ENCODE measurements at places on chromosomes 7 and 10.

DNA sequence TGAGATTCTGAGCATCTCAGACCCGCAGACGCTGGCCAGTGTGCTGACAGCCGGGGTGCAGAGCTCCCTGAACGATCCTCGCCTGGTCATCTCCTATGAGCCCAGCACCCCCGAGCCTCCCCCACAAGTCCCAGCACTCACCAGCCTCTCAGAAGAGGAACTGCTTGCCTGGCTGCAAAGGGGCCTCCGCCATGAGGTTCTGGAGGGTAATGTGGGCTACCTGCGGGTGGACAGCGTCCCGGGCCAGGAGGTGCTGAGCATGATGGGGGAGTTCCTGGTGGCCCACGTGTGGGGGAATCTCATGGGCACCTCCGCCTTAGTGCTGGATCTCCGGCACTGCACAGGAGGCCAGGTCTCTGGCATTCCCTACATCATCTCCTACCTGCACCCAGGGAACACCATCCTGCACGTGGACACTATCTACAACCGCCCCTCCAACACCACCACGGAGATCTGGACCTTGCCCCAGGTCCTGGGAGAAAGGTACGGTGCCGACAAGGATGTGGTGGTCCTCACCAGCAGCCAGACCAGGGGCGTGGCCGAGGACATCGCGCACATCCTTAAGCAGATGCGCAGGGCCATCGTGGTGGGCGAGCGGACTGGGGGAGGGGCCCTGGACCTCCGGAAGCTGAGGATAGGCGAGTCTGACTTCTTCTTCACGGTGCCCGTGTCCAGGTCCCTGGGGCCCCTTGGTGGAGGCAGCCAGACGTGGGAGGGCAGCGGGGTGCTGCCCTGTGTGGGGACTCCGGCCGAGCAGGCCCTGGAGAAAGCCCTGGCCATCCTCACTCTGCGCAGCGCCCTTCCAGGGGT, 703 bp downstream of the RBP3 start:
- no peak for DNase-seq

DNA sequence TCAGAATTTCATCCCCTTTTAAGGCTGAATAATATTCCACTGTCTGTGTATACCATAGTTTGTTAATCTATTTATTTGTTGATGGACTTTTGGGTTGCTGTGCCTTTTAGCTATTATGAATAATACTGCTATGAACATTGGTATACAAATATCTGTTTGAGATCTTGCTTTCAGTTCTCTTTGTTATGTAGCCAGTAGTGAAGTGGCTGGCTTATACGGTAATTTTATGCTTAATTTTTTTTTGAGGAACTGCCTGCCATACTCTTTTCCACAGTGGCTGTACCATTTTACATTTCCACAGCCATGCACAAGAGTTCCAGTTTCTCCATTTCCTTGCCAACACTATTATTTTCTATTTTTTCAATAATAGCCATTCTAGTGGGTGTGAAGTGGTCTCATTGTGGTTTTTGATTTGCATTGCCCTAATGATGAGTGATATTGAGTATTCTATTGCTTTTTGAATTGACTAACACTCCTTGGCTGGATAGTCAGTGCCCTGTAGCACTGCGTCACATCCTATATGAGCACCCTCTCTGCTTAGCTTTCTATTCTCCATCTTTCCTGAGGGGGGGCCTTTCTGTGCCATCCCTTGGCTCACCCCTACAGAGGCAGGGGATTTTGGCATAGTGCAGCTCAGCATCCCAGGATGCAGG, 29.4 kb upstream of the RAPGEF5 start:
- no peak for DNase-seq

- DNase-seq = no peak
Observed at GRCh38 chr10:80684259-80684658, 146.6 kb downstream of the SH2D4B start.

GRCh38 chr10:75018251-75018650, 93.2 kb upstream of the SAMD8 start:
- no peak for DNase-seq

DNA sequence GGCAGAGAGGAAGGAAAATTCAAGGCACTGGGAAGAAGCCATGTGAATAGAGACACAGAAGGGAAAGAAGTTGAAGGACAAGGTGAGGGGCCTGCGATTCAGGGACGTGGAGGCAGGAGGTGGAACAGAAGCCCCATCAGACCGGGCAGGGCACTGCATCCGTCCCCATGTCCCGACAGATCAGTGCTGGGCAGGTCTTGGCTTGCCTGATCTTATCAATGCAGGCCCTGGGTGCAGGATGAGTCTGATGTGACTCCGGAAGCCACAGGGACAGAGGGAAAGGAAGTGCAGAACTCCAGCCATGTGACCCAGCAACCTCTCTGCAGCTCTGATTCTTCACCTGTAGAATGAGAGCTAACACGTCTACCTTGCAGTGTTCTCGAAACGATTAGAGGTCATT, 136.2 kb upstream of the CTBP2 start:
- DNase-seq = no peak

- DNase-seq = no peak
Observed at GRCh38 chr10:42781893-42782445, 626 bp upstream of the BMS1 start.

- DNase-seq = no peak
Observed at GRCh38 chr10:63692220-63692896, 171.2 kb downstream of the REEP3 start.

DNA sequence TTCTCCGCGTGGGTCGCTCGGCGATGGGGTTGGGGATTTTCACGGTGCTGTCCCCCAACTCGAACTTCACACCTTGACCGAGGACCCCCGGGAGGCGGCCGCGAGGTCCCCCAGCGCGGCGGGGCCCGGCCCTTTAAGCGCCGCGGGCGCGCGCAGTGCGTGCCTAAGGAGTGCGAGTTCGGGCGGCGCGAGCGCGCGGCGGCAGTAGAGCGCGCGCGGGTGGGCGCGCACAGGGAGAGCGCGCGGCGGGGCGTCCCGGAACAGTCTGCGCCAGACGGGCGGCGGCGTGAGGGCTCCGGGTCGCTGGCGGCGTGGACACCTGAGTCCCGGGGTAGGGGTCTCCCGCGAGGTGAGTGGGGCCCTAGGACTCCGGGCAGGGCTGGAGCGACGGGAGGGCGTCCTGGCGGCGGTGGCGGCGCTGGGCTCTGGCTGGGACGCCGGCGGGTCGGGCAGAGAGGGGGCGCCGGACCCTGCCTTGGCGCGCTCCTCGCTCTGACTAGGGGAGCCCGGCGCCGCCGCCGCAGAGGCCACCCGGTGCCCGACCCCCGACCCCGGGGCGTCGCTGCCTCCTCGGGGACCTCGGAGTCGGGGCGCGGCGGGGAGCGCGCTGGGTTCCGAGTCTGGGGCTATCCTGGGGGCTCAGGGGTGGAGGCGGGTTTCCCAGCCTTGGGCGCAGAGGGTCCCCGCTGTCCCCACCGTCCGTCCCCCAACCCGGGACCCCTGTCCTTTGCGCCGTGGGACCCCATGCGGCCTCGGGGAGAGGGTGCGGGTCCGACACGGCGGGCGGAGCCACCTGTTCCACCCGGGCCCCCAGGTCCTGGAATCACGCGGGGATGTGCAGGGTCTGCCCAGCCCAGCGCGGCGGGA, at the start of gene PROSER2:
Gene PROSER2 (plus strand): TSS at position 235 of the 867 bp plus-strand sequence. CDS start 28,722 bp downstream, outside the sequence.
- DNase-seq = peak; percentile 73

DNA sequence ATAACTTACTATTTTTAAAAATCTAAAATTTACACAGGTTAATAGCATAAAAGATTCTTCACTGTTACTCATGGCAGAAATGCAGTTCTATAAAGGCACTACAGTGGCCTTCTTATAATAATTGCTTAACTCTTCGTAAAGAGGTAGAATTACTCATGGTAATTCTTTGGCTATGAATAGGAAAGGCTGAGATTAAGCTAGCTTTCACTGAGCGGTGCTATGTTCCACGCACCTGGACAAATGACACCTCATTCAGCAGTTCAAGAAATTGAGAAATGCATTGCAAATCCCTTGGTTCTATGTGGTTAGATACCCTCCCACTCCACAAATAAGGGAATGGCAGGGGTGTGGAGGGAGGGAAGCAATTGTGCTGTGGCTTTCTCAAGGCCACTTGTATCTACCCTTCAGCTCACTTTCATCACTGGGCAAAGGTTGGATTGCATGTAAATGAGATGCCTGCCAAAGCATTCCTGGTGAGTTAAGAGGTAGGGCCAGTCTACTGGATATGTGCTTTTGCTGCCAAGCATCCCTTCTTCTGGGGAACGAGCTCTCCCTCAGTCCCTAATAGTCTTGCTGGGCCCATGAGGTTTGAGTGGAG, 210.9 kb downstream of the TEX36 start:
- no peak for DNase-seq

DNA sequence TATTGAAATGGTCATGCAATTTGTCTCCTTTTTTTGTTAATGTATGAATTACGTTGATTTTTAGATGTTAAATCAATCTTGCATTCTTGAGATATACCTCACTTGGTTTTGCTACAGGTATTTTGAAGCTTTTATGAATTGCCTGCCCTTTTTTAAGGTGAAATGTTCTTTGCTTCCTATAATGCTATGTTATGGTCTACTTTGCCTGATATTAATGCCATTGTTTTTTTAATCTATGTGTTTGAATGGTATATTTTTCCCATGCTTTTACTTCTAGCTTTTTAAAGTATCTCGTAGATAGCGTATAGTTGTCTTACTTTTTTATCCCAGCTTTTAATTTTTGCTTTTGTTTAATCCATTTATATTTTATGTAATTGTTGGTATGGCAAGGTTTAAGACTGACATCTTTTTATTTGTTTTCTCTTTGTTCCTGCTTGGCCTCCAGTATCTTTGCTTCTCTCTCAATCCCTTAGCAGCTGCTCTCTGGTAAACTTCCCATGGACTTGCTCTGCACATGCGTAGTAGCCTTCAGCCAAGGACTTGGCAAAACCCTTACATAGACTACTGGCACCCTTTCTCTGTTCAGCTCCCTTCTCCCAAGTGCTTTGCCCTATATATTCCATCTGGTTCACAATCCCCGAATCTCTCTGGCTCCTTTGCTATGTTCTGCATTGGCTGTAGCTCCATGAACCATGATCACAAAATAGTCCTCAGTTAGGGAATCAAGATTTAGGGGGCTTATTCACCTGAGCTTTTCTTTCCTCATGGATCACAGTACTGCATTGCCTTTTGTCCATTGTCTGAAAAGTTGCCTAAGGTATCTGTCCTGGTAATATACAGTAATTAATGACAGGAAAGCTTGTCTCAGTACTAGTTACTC, 8.4 kb downstream of the TRIM24 start:
- DNase-seq = no peak

- DNase-seq = no peak
Observed at GRCh38 chr7:114765331-114766040, 156.4 kb upstream of the MDFIC start.

GRCh38 chr7:123151443-123151842, 48.3 kb downstream of the SLC13A1 start:
- DNase-seq = no peak

DNA sequence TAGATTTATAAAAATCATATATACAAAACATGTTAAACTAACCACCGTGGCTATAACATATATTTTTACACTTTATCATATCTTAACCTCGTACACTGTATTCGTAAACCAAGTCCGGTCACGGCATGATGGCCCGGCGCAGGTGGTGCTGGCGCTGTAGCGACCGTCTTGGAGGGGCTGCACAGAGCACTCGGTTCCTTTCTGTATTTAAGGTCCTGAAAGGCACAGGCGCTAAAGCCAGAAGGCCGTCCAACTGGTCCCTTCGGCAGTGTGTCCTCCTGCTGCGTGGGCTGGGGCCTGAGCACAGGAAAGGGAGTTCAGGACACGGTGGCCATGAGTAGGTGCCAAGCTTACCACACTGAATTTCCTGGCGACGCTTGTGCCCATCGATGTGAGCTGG, 33.8 kb downstream of the AMZ1 start:
- DNase-seq = no peak

DNA sequence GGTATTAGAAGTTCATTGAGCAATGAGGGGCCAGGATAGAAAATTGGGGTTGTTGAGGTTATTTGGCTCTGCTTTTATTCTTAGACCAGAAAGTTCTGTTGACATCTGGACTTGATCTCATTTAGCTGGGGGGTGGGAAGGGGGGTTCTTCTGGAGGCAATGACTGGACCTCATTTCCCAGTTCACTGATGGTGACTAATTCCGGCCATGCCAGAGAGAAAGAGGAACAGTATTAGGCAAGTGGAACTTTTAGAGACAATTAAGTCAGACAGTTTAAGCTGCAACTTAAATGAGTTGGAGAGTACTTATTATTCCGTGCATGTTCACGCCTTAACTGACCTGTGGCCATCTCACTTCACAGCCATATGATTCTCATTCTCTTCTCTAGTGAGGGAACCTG, 512.5 kb downstream of the REEP3 start:
- DNase-seq = no peak

DNA sequence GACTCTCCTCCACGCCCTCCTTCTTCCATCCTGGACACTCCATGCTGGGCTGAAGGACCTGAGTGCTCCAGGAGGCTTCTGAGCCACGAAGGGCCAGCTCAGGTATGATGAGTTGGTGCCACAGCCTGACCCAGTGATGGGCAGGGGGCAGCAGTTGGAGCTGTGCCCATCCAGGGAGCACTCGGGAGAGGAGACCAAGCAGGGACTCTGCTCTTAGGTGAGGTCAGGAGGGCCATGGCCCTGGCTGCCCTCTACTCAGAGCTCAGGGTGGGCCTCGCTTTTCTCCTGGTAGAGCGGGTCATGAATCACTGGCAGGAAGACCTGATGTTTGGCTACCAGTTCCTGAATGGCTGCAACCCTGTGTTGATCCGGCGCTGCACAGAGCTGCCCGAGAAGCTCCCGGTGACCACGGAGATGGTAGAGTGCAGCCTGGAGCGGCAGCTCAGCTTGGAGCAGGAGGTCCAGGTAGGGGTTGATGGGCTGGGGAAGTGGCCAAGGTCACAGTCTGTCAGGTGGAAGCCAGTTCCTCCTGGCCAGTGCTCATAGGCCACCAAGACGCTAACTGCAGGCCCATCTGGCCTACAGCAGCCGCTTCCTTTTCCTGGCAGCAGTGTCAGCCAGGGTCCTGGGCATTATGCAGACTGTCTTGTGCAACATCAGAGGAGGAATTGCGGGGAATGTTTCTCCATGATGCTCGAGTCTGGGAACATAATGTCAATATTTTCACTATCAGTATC, 50.8 kb downstream of the ALOX5 start:
- DNase-seq = no peak

DNA sequence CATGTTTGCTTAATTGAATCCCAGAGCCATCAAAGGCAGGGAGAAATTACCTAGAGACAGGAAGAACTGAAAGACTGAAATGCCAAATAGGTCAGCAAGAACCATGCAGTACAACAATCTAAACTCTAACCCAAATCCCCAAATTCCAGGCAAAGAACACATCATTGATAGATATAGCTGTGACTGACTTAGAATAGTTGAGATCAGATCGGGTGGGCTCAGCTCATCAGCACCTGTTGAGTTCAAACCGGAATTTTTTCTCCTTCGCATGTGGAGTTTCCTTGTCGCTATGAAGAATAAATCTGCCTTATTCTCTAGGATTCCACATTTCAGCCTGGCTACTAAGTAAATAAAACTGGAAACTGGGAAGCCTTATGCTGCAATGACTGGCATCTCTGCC, 1.4 kb downstream of the ANKMY2 start:
- no peak for DNase-seq

GRCh38 chr10:128839701-128840100, 627.3 kb upstream of the MGMT start:
- no peak for DNase-seq
